ENCODE measurements at places on chromosomes 13 and 19. TPM values are rescaled to one million over a fixed set of nuclear protein-coding genes. Genes with fewer than 3 reads are reported as not detected.

DNA sequence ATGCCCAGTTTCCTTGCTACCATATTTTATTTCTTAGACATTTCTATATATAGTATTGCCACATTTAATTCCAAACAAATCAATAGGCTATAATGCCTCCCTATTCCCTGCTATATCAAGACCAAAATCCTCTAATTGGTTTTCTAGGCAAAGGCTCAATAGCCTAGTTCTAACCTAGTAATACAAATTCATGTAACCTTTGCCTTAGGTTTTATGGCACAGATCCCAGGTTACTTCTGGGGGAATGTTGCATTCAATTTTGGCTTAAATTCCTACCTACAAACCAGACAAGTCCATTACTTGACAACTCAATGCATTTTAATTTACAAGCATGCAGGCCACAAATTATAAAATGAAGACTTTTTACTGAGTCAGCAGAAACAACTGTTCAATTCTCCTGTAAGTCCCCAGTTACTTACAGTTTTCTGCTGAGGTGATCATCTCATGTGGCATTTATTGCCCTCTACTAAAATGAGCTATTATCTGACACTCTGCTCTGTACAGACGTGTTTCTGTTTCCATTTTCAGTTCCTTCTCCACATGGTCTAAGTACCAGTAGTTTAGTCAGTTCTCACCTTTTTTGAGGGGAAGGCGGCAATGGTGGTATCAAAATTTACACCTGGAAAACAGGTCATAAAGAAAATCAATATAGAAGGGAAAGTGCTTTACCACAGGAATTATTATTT lies 11.7 kb downstream of the KCNRG start:
- no peaks in the 10 kb centered on the region for H3K27me3 ChIP-seq
- H3K4me1 ChIP-seq = peaks cover 2% of the 10 kb centered on the region
- DNase-seq = no peak
- H3K36me3 ChIP-seq = no peaks in the 10 kb centered on the region
- no peak overlapping the region for H3K27ac ChIP-seq

- H3K36me3 ChIP-seq = peaks cover 4% of the 10 kb centered on the region
- no peak for DNase-seq
- H3K4me1 ChIP-seq = peaks cover under 1% of the 10 kb centered on the region
- H3K4me3 ChIP-seq = no peak overlapping the region
Observed at GRCh38 chr13:38361542-38362262, 12.1 kb downstream of the UFM1 start.

- H3K36me3 ChIP-seq = no peaks in the 10 kb centered on the region
- no peaks in the 10 kb centered on the region for H3K27me3 ChIP-seq
- H3K4me3 ChIP-seq = no peak overlapping the region
- no peaks in the 10 kb centered on the region for H3K4me1 ChIP-seq
- no peak overlapping the region for H3K27ac ChIP-seq
Observed at GRCh38 chr19:35060160-35060855, 18.8 kb downstream of the HPN start.

- no peaks in the 10 kb centered on the region for H3K36me3 ChIP-seq
- no peak overlapping the region for H3K27ac ChIP-seq
- DNase-seq = no peak
- H3K4me3 ChIP-seq = no peak overlapping the region
Observed at GRCh38 chr13:100565286-100565685, 23.3 kb downstream of the GGACT start.

GRCh38 chr13:111513766-111514609 lies 193.5 kb downstream of the TEX29 start:
- H3K36me3 ChIP-seq = no peaks in the 10 kb centered on the region
- no peaks in the 10 kb centered on the region for H3K27me3 ChIP-seq
- H3K4me1 ChIP-seq = no peaks in the 10 kb centered on the region
- no peak overlapping the region for H3K27ac ChIP-seq
- DNase-seq = no peak

GRCh38 chr13:40993987-40994386 lies 25.1 kb downstream of the ELF1 start:
- DNase-seq = peak; percentile 76
- H3K27me3 ChIP-seq = no peaks in the 10 kb centered on the region
- peaks cover 24% of the 10 kb centered on the region for H3K4me1 ChIP-seq
- H3K27ac ChIP-seq = peak overlapping the region; percentile 88
- H3K4me3 ChIP-seq = peak overlapping the region; percentile 8
- no peaks in the 10 kb centered on the region for H3K36me3 ChIP-seq

DNA sequence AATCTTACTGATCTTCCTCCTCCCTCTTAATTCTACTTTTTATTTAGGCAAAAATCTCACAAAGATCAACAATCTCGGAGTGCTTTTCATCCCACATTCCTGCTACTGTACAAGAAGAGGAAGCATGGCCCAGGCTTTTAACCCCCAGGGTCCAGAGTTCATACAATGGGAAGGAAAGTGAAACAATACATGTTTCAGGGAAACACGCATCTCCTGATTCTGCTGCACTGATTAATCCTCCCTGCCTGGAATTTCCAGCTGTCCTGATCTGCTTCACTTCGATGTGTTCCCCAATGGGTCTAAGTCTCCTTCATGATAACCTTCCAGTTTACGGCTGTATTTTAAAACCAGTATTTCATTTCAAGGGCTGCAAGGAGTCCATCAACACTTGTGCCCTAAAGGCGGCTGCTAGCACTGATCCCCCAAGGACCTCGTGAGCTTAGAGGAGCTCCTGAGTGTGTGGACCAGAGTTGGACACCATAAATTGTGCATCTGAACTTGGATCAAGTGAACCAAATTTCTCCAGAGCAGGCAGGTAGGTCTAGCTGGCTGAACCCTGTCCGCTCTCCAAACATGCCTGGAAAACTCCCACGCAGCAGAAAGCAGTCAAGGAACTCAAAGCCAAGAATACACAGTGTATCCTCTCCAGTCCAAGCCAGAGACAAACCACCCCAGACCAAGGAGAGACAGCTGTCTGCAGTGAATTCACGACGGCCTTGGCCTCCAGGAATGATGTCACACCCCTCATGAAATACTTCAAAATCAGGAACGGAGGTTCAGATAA lies 44.3 kb downstream of the COL4A1 start:
- H3K27ac ChIP-seq = no peak overlapping the region
- no peak overlapping the region for H3K4me3 ChIP-seq

- H3K36me3 ChIP-seq = no peaks in the 10 kb centered on the region
- no peak overlapping the region for H3K27ac ChIP-seq
- H3K4me3 ChIP-seq = no peak overlapping the region
- peaks cover 6% of the 10 kb centered on the region for H3K27me3 ChIP-seq
- H3K4me1 ChIP-seq = no peaks in the 10 kb centered on the region
- no peak for DNase-seq
Observed at GRCh38 chr13:60226507-60226906, 62.8 kb upstream of the DIAPH3 start.

DNA sequence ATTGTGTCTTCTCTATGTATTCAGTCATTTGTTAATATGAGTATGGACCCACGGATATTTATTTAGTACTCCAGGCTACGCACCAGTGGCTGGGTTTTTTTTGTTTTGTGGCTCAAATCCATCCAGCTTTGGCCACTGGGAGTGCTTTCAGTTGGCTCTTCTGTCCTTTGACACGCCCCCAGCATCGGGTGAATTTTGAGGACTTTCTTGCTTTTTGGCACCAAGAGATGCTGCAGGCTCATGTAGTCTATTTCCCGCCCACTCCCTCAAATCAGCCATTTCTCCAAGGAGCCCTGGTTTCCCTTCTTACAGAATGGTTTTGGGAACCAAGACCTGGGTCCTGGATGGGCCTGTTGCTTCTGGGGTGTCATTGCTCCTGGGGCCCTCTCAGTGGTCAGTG lies 55.8 kb downstream of the SMARCA4 start:
- H3K27ac ChIP-seq = no peak overlapping the region
- no peak overlapping the region for H3K4me3 ChIP-seq
- peaks cover 28% of the 10 kb centered on the region for H3K36me3 ChIP-seq
- H3K4me1 ChIP-seq = no peaks in the 10 kb centered on the region

- no peak overlapping the region for H3K4me3 ChIP-seq
- no peaks in the 10 kb centered on the region for H3K36me3 ChIP-seq
- H3K4me1 ChIP-seq = no peaks in the 10 kb centered on the region
- H3K27me3 ChIP-seq = no peaks in the 10 kb centered on the region
- no peak for DNase-seq
- no peak overlapping the region for H3K27ac ChIP-seq
Observed at GRCh38 chr13:78192716-78193115, 274.1 kb upstream of the EDNRB start.

- peaks cover 10% of the 10 kb centered on the region for H3K4me1 ChIP-seq
- H3K27me3 ChIP-seq = no peaks in the 10 kb centered on the region
- no peak overlapping the region for H3K4me3 ChIP-seq
- H3K27ac ChIP-seq = no peak overlapping the region
Observed at GRCh38 chr19:49635530-49636232, 4.3 kb downstream of the RRAS start.

DNA sequence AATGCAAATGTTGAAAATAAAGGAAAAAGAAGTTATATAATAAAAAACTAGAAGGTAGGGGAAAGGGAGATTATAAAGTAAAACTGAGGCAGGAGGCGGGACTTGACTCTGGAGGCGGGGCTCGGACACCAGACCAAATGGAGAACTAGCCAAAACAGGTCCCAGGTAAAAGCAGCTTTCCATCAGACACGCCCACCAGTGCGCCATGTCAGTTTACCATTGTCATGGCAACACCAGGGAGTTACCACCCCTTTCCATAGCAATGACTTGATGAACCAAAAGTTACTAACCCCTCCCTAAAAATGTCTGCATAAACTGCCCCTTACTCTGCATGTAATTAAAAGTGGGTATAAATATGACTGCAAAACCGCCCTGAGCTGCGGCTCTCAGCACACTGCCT lies 70.9 kb downstream of the PEPD start:
- no peak for DNase-seq
- H3K27me3 ChIP-seq = no peaks in the 10 kb centered on the region
- peaks cover 4% of the 10 kb centered on the region for H3K4me1 ChIP-seq

- peaks cover 25% of the 10 kb centered on the region for H3K4me1 ChIP-seq
- H3K27me3 ChIP-seq = no peaks in the 10 kb centered on the region
- no peaks in the 10 kb centered on the region for H3K36me3 ChIP-seq
Observed at GRCh38 chr13:50078895-50079654, 63.8 kb downstream of the KCNRG start.

DNA sequence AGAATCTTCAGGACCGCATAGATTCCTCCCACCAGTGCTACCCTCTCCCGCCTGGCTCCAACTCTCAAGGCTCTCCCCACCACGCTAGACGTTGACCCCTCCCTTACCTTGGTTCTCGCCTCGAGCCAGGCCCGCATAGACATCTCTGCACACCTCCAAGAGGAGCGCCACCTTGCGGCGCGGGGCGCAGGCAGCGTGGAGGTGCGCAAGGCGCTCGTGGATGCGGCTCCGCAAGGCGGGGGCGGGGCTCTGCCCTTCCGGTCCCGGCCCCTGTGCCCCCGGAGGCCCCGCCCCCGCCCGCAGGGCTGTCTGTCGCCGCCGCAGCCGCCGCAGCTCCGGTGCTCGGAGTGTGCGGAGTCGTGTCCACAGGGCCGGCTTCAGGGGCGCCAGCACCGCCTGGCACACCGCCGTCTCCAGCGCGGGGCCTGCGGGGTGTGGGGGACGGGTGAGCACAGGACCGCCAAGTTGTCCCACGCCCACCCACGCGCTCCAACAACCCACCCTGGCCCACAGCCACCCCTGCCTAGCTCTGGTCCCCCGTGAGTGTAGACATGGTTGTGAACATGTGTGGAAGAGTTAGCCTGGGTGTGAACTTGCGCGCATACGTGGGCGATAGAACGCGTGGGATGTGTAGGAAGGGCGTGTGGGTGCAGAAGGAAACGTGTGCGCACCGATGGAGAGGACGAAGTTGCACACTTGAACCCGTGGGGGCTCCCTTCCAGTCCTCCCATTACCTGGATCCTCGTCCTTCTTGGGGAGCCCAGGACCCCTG lies 8.1 kb downstream of the RINL start:
- no peaks in the 10 kb centered on the region for H3K27me3 ChIP-seq
- H3K4me1 ChIP-seq = peaks cover 14% of the 10 kb centered on the region
- no peak overlapping the region for H3K27ac ChIP-seq
- no peak for DNase-seq
- H3K36me3 ChIP-seq = no peaks in the 10 kb centered on the region
- peak overlapping the region; percentile 66 for H3K4me3 ChIP-seq

- H3K4me3 ChIP-seq = no peak overlapping the region
- no peak overlapping the region for H3K27ac ChIP-seq
- no peak for DNase-seq
- H3K36me3 ChIP-seq = no peaks in the 10 kb centered on the region
Observed at GRCh38 chr19:39679791-39680168, 24.1 kb downstream of the LGALS16 start.

DNA sequence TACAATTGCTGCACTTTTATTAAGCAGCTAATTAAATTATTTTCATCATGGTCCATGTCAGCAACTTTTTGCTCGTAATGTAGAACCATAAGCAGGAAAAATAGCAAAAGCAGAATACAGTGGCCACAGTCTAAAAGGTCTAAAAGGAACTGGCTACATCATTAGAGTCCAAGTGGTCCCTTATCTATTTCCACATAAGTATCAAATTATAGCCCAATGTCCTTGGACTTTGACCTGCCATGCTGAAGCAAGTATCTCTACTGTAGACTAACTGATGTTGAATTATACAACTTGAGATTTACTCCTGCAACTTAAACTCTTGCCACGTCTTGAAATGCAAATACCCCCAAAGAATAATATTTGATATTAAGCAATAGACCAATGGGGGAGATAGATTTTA lies 68.8 kb downstream of the OXGR1 start:
- H3K27me3 ChIP-seq = no peaks in the 10 kb centered on the region
- no peak overlapping the region for H3K4me3 ChIP-seq
- H3K4me1 ChIP-seq = no peaks in the 10 kb centered on the region
- H3K27ac ChIP-seq = no peak overlapping the region
- H3K36me3 ChIP-seq = no peaks in the 10 kb centered on the region
- DNase-seq = no peak

- no peak for DNase-seq
- no peak overlapping the region for H3K4me3 ChIP-seq
- peaks cover 9% of the 10 kb centered on the region for H3K36me3 ChIP-seq
- peaks cover 17% of the 10 kb centered on the region for H3K4me1 ChIP-seq
Observed at GRCh38 chr19:17339088-17339741, 1.9 kb downstream of the GTPBP3 start.

- no peak for DNase-seq
- no peaks in the 10 kb centered on the region for H3K27me3 ChIP-seq
- H3K27ac ChIP-seq = no peak overlapping the region
- peaks cover 24% of the 10 kb centered on the region for H3K4me1 ChIP-seq
- no peak overlapping the region for H3K4me3 ChIP-seq
Observed at GRCh38 chr13:79671420-79671819, 190.5 kb downstream of the NDFIP2 start.

DNA sequence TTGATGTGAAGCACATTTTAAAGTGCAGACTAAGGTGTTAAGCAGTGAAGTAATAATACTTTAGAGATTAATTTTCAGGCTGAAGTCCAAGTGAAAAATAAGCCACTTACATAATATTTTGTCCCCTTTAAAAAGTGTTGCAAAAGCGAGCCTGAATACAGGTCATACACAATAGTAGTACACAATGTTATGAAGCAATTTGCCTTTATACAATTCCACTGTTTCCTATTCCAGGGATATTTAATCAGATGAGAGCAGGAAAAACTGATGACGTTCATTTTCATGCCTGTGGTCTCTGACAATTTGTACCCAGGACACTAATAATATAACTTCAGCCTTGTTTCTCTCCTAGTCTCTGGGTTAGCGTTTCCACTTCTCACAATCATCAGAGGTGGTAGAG lies 916.7 kb downstream of the PCDH9 start:
- no peak overlapping the region for H3K4me3 ChIP-seq
- no peak overlapping the region for H3K27ac ChIP-seq
- no peaks in the 10 kb centered on the region for H3K4me1 ChIP-seq

GRCh38 chr13:98801626-98802418 lies 49.4 kb upstream of the SLC15A1 start:
- no peak overlapping the region for H3K27ac ChIP-seq
- peaks cover 40% of the 10 kb centered on the region for H3K36me3 ChIP-seq
- H3K4me3 ChIP-seq = no peak overlapping the region

The POSTN gene
- polyA plus RNA-seq = 13.4 TPM

The GSX1 gene
- polyA plus RNA-seq = not detected

The FFAR1 gene
- not detected for polyA plus RNA-seq

The CLIP3 gene
- polyA plus RNA-seq = 0.76 TPM

The GPR12 gene
- polyA plus RNA-seq = 0.04 TPM

The CTXN1 gene
- polyA plus RNA-seq = 1.5 TPM

The TNNT1 gene
- 89.7 TPM for polyA plus RNA-seq

The POU2F2 gene
- polyA plus RNA-seq = 7.1 TPM
